ENCODE measurements at places on chromosomes 6 and 20.

DNA sequence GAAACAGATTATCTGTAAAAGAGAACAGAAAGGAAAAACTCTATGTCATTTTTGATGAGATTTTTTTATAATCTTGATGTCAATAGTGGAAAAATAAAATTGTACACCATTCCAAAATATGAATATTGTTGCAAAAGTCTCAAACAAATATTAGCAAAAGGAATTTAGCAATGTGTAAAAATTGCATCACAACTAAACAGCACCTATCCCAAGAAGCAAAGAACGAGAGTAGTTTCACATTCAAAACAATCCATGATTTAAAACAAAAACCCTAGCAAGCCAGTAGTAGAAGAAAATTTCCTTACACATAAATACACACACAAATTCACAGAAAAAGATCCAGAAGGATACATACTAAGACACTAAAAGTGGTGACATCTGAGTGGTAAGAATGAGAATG lies 38.4 kb downstream of the LCA5 start:
- no peak for DNase-seq

- DNase-seq, result no peak
These were observed 261.3 kb downstream of the SOD2 start for GRCh38 chr6:159431750-159432149.

- DNase-seq, result no peak
These were observed 2.7 kb downstream of the AGPAT1 start for GRCh38 chr6:32173051-32173727.

- DNase-seq, result no peak
These were observed 57.6 kb upstream of the JAG1 start for GRCh38 chr20:10731190-10731965.

Measured in GM06990 (cell line).